ENCODE measurements at places on chromosomes 16 and 17.
A peak's percentile ranks its signal among the peaks of the same experiment; 100 is the strongest.

DNA sequence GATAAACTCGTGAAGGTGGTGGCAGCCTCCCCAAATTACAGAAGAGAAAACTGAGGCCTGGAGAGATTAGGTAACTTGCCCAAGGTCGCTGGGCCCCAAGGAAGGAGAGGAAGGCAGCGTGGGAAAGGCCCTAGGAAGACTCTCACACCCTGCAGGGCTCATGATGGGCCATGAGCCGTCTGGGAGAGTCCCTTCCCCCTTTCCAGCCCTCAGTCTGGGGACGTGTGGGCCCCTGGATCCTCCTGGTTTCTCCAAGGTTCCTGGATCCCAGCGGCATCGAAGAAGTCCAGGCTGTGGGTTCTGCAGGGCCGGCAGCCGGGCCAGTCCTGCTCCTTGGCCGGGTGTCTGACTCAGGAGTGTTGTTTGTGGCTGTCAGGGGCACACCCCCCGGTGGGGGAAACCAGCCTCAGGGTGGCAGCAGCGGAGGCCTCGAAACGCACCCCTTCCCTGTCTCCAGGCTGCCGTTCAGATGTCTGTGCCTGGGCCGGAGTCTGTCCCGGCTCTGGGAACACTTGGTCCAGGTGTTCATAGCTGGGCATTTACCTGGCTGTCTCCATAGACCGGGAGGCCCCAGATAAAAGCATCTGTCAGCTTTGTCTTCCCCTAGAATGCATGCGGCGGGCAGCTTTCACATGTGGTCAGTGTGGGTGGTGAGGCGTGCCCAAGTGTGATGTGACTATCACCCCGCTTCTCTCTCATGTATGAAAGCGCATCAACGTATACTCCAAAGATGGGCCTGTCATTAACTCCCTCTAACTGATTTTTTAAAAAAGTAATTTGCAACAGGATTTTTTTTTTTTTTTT, 3.7 kb upstream of the RAP1GAP2 start:
- DNase-seq, result no peak

GRCh38 chr17:19645734-19646201, 2.8 kb upstream of the ALDH3A2 start:
- peak; percentile 15 for DNase-seq

DNA sequence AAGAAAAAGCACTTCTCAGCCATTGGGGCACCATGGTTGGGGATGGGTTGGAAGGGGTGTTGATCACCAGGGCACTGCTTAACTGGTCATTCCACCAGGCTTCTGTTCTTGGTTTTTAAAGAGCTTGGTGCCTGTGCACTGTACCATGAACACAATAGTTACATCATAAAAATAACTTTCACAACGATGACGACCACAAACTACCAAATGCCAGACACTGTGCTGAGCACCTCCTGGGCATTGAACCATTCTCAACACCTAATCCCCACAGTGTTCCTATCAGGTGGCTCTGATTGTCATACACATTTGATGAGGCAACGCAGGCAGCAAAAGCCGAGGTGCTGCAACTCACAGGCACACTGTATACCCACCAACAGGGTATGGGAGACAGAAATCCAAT, 208.0 kb downstream of the FOXL1 start:
- DNase-seq, result no peak

GRCh38 chr17:78925662-78926555, 722 bp upstream of the TIMP2 start:
- peak; percentile 61 for DNase-seq

DNA sequence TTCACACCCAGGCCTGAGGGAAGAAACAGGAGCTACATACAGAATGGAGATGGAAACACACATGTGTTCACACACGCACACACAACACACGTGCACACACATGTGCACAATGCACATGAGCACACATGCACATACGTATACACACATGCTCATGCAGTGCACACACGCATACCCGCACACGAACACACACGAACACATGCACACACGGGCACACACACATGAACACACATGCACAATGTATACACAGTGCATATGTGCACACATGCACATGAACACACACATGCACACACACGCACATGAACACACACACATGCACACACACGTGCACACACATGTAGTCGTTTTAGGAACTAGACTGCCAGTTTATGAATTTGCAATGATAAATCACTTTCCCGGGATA, 49.3 kb upstream of the CDR2 start:
- no peak for DNase-seq

DNA sequence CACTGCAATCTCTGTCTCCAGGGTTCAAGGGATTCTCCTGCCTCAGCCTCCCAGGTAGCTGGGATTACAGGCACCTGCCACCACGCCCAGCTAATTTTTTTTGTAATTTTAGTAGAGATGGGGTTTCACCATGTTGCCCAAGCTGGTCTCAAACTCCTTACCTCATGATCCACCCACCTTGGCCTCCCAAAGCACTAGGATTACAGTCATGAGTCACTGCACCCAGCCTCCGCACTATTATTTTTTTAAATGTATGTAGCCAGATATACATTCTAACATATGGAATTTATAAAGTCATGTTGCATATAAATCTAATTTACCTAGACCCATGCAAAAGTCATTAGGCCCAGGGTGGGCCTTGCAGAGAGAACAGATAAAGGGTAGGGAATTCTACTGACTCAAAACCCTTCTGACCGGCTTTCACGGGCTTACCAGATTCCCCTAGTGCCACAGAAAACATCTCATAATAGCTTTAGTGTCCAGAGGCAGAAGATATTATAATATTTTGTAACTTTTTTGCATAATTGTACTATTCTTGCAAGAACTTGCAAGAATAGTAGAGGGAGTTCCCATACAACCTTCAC, 20.5 kb upstream of the HELZ start:
- no peak for DNase-seq

DNA sequence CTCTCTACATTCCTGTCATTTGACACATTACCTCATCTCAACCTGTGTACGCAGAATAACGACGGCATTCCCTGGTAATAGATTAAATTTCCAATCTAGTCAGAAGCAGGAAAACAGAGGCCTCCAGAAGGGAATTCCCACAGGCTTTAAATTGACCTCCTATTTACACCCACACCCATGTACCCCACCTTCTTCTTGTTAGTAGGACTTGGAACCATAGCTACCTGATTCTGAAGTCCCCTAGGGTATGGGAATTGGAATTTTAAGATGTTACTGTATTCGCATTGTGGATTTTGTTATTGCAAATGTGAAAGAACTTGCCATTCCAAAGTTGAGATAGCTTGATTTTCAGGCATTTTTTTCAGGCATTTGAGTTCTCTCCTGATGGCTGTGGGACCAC, 377.5 kb upstream of the DYNLRB2 start:
- no peak for DNase-seq

DNA sequence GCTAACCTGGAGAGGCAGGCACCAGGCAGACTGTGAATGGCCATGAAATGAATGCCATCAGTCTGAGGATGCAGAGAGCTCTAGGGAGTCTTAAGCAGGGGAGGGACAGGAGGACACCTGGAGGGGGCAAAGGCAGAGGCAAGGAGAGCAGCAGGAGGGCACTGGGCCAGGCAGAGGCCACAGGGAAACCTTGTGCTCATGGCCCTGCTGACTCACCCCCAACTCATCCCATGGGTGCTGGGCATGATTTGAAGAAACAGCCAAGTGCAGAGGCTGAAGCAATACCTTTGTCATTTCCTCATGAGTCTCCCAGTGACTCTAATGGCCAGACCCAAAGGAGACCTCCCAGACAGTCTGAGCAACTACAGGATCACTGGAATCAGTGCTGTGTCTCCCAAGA, 141.4 kb downstream of the TMEM132E start:
- no peak for DNase-seq

GRCh38 chr16:19765860-19766553, 47.9 kb downstream of the IQCK start:
- peak; percentile 76 for DNase-seq

- DNase-seq, result no peak
Measured at GRCh38 chr17:72631949-72632684, 460.4 kb downstream of the SLC39A11 start.

DNA sequence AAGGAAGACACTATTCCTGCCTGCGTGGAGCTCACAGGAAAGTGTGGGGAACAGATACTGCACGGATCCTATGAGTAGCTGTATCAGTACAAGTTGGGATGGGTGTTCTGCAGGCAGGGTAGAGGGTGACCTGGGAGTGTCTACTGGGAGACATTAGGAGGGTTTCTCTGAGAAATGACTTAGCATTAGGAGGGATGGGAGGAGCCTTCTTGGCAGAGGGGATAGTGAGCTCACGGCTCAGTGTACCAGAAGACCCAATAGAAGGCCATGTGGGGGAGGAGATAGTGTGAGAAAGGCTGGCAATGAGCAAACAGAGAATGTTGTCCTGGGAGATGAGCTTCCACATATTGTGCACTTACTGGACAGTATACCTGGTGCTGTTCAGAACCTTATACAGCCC, 109.1 kb downstream of the MSI2 start:
- DNase-seq, result no peak

- DNase-seq, result no peak
Measured at GRCh38 chr17:83057397-83057761, 22.0 kb upstream of the METRNL start.

DNA sequence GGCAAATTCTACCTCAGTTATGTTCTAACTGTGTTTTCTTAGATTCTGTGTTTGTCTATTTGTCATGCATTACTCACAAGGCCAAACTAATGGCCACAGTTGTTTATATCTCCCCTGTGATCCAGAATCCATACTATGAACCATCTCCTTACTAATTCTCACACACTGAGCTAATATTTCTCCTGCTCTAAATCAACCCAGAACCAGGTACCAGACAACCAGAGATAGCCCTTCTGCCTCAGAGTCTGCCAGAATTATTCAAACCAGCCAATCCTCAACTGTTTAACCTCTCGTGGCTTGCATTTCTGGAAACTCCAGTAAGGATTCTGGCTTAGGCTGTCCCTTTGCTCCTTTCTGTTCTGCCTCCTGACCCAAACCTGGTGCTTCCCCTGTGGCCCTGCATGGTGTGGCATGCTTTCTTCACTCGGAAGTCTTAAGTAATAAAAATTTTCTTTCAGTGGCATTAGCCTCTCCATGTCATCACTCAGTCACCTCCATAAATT, 59.4 kb downstream of the EFCAB5 start:
- DNase-seq, result no peak

GRCh38 chr16:4624827-4625559, 367 bp downstream of the MGRN1 start:
- peak; percentile 52 for DNase-seq

- no peak for DNase-seq
Measured at GRCh38 chr17:18224387-18225120, 881 bp upstream of the LLGL1 start.

- DNase-seq, result no peak
Measured at GRCh38 chr17:50511058-50511457, 2.8 kb downstream of the MYCBPAP start.

- DNase-seq, result no peak
Measured at GRCh38 chr17:4409659-4410058, 24.1 kb upstream of the SPNS3 start.

GRCh38 chr17:12078791-12079190, 58.1 kb downstream of the MAP2K4 start:
- DNase-seq, result no peak

- no peak for DNase-seq
Measured at GRCh38 chr17:41870627-41871026, 5.4 kb upstream of the KLHL11 start.

GRCh38 chr16:85871756-85872155, 27.2 kb upstream of the IRF8 start:
- DNase-seq, result no peak

DNA sequence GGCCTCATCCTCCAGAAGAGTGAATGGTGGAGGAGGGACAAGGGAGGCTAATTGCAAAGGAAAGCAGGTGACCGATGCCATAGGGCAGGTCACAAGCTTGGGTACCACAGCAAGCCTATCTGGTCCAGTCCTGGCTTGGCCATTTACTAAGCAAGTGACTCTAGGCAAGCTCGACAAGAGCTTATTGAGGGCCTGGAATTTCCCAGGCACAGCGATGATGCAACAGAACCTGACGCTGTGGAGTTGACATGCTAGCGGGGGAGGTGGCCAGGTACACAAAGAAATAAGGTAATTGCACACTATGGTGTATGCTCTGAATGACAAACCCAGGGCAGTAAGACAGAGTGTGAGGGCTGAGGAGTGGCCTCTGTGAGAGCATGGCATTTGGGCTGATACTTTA, 98.5 kb downstream of the PGS1 start:
- no peak for DNase-seq

GRCh38 chr16:2142942-2143877, 5.2 kb upstream of the RAB26 start:
- peak; percentile 65 for DNase-seq

- DNase-seq, result peak; percentile 73
Measured at GRCh38 chr17:78883533-78884131, 19.4 kb downstream of the CEP295NL start.

DNA sequence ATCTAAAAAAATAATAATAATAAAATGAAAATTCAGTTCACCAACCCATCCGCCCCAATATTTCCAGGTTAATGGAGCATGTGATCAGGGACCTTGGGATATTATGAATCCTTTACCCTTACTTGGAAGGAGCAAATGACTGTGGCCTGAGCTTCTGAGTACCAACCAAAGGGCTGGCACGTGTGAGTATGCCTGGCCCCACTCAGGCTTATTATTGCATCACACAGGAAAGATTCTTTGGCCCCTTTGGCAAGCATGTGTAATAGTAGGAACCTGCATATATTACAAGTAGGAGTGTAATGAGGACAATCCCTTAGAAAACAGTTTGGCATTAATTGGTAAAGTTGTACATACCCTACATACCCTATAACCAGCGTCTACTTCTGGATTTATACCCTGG, 7.2 kb upstream of the C17orf78 start:
- DNase-seq, result no peak

GRCh38 chr17:42132941-42133340, 10.3 kb downstream of the HSPB9 start:
- DNase-seq, result no peak

DNA sequence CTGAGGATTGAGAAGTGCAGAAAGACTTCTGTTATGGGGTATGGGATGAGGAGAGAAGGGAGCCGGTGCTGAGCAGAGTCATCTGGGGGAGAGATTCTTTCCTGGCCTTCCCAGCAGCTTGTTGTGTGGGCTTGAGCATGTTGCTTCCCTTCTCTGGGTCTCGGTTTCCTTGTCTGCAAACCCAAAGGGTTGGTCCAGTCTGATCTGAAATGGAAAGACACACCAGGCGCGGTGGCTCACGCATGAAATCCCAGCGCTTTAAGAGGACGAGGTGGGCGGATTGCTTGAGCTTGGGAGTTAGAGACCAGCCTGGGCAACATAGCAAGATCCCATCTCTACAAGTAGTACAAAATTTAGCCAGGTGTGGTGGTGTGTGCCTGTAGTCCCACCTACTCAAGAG, 6.0 kb downstream of the SOCS3 start:
- peak; percentile 29 for DNase-seq

- no peak for DNase-seq
Measured at GRCh38 chr17:44971776-44972483, 3.8 kb upstream of the C1QL1 start.
